B cell (primary cell): ENCODE measurements at places on chromosomes 16 and 17. TPM values are rescaled to one million over a fixed set of nuclear protein-coding genes. Genes with fewer than 3 reads are reported as not detected.

The STH gene
- total RNA-seq = not detected in 2 replicates

The STX1B gene
- 2.2 and 2.7 TPM in 2 replicates for total RNA-seq

The GRN gene
- 185 and 187 TPM in 2 replicates for total RNA-seq

The CCL8 gene
- not detected in 2 replicates for total RNA-seq

The EMP2 gene
- not detected in 2 replicates for total RNA-seq

DNA sequence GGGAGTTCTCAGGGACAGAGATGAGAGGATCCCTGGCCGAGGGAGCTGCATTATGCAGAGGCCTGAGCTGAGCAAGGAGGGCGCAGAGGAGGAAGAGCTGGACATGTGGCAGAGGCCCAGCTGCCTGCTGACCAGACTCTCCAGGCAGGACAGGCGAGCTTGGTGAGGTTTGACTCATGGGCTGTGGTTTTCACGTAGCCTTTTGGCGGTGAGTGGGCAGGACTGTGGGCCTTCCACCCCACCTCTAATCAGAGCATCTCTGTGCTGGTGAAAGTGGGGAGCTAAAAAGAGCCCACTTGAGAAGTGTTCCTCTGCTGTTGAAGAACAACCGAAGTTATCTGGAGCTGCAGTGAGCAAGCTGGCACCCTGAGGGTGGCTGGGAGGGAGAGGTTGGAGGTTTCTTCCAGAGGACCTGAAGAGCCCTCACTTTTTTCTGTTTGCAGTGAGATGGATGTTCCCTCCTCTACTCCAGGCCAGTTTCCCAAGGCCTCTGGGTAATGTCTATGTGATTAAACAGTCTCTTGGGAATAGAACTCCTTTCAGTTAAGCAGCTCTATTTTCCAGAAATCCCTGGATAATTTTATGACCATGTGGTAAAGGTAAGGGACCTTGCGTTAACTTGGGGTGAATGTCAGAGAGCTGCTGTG, 11.9 kb downstream of the EPN2 start:
- H3K4me3 ChIP-seq = no peak overlapping the region
- DNase-seq = no peak
- no peak overlapping the region for H3K27ac ChIP-seq
- peaks cover 13% of the 10 kb centered on the region for H3K4me1 ChIP-seq

DNA sequence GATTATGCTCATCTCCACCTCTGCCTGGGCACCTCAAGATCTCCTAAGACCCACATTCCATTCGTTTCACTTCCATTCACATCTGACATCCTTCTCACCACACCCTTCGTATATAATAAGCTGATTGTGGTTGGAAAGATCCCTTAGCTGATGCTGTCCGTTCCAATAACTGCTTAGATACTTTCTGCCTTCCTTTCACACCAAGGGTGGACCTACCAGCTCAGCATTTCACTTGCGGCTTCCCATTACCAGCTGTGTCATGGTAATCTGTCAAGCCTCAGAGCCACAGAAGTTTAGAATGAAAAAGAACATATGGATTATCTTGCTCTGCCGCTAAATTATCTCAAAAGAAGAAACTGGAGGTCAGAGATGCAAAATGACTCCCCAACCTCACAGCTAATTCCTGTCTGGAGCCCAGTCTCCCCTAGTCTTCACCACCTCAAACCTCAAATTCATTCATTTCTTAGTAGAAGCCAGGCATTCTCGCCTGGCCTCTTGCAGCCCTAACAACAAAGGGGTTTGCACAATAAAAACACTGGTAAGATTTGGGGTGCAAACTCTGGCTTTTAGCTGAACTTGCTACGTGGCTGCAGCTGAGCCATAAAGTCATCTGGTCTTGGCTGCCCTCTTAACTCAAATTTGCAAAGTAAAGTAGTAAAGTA, 182.8 kb upstream of the HS3ST3A1 start:
- peaks cover 13% of the 10 kb centered on the region for H3K4me1 ChIP-seq
- H3K36me3 ChIP-seq = no peaks in the 10 kb centered on the region
- no peak overlapping the region for H3K27ac ChIP-seq
- no peaks in the 10 kb centered on the region for H3K27me3 ChIP-seq
- H3K4me3 ChIP-seq = no peak overlapping the region
- no peak for DNase-seq

- H3K27ac ChIP-seq = no peak overlapping the region
- H3K36me3 ChIP-seq = no peaks in the 10 kb centered on the region
- peaks cover 5% of the 10 kb centered on the region for H3K27me3 ChIP-seq
- H3K4me3 ChIP-seq = no peak overlapping the region
Measured at GRCh38 chr17:12974005-12974531, 43.8 kb downstream of the ELAC2 start.

GRCh38 chr16:31107465-31107867, 720 bp upstream of the BCKDK start:
- no peaks in the 10 kb centered on the region for H3K36me3 ChIP-seq
- peaks cover 18% of the 10 kb centered on the region for H3K4me1 ChIP-seq
- no peak for DNase-seq
- no peaks in the 10 kb centered on the region for H3K27me3 ChIP-seq
